ENCODE measurements at places on chromosomes 13 and 19.
A peak's percentile ranks its signal among the peaks of the same experiment; 100 is the strongest.

DNA sequence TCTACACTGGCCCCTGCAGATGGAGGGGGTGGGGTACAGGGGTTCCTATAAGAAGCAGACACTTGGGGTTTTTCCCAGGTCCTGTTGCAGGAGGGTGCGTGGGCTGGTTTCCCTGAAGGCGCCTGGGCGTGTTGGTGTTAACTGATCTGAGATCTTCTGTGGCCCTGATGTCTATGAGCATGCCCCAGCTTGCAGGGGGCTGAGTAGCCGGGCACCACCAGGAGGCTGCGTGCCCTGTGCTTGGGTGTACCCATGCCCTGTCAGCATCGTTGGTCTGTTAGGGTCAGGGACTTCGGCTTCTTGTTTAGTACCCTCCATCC, 45.3 kb downstream of the CAPN12 start:
- no peak for DNase-seq

DNA sequence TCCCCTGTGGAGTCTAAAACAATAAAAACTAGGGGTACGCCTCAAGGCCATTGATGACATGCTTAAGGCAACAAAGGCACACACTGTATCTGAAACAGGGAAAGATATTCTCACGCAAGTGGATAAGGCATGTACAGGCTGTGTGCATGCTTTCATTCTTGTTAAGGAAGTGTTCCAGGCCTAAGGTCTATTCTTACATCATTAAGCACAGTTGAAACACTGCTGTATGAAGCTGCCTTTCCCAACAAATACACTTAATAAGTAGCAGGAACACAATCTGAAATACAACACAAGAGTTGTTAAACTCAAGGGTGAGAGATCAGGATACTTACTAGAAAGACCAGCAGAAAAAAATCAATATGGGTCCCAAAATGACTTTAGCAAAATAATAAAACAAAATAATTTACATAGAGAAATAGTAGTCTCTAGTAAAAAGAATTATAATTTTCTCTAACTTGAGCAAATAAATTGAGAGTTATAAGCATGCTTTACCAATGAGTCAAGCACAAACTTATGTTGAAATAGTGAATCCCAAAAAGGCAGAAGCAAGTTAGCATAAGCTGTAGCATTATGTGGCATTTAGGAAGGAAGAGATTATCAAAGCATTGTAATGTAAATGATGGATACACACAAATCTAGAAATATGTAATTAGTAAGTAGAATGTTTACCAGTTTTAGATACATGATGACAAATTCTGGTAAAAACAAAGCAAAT, 796.9 kb downstream of the SLITRK1 start:
- no peak for DNase-seq

DNA sequence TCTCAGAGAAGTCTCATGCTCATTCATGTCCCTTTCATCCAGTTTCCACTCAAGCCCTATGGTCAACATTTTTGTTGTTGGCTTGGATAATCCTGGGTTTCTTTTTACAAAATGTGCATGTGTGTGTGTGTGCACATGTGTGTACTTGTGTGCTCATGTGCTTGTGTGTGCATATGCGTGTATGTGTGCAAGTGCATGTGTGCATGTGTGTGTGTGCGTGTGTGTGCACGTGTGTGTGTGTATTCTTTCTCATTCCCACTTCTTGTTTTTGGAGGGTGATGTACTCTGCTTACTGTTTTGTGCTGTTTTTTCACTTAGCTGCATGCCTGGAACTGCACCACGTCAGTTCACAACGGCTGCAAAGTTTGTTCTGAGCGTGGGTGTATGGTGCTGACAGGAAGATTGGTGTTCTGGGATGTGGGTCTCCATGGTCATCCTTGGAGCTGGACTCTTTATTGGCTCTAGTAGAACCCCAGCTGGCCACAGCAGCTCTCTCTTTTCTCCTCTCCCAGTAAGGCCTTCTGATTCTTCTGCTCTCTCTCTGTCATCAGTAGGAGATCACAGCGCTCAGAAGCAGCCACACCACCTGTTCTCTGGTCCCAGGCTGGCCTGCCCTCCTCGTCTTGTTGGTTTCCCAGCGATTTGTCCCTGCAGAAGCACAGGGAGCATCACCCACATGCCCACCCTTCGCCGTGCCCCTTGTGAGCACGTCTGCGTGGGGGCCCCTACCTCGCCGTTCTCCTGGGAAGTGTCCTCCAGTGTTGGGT, 60.8 kb downstream of the SOX1 start:
- DNase-seq: no peak

DNA sequence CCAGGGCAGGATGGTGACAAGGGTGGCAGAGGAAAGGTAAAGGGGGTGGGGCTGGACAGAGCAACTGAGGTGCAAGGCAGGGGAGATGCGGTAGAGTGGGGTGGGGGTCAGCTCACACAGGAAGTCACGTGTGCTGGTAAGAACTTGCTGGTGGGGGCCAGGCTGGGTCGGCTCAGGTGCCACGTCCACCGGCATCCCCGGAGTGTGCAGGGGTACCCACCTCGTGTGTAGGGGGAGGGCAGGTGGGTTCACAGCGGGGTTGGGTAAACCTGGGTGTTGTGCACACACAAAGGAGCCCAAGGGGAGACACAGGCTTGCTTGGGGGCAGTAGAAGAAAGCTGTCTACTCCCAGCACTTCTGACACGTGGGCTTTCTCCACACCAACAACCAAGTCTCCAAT, 2.9 kb downstream of the ZNF835 start:
- DNase-seq: no peak

- no peak for DNase-seq
Observed at GRCh38 chr13:68107667-68108066, 877.5 kb upstream of the PCDH9 start.

- no peak for DNase-seq
Observed at GRCh38 chr19:34573226-34573864, 91.8 kb downstream of the WTIP start.

GRCh38 chr19:29714371-29714952, 599 bp downstream of the C19orf12 start:
- DNase-seq: no peak

- DNase-seq: no peak
Observed at GRCh38 chr13:51501096-51501495, 48.3 kb upstream of the INTS6 start.

DNA sequence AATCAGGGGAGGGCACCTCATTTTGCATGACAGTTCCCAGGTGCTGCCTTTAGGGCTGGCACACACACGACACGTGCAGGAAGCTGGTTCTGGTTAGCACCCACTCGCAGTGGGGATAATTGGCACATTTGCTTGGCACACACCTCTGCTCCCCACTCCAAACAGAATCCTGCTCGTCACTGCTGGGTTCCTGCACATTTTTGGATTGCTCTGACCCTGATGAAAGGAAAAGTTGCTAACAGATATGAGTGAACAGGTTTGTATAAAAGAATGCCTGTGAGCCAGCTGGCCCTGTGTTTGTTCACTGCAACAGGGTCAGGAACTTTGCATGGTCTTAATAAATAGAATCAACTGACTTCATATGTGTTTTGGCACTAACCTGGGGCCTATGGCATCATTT, 1500.4 kb downstream of the EFNB2 start:
- peak; percentile 17 for DNase-seq

- DNase-seq: no peak
Observed at GRCh38 chr19:4556597-4557127, 2.8 kb downstream of the SEMA6B start.

GRCh38 chr13:74865656-74866055, 616.3 kb downstream of the TBC1D4 start:
- no peak for DNase-seq

DNA sequence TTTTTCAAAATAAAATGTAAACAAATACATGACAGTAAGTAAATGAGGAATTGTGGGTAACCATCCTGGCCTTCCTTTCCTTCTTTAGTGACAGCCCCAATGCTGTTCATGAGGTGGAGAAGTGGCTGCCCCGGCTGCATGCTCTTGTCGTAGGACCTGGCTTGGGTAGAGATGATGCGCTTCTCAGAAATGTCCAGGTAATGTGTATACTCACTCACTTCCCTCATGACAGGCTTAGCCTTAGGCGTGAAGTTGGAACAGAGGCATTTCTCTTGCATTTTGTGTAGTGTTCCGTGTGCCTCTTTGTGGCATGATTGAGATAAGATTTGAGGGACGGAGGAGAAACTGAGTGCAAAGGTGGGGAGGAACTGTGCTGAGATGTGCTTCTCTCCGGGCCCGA, 12.0 kb downstream of the NAXD start:
- DNase-seq: no peak

GRCh38 chr13:95533545-95534160, 18.9 kb upstream of the CLDN10 start:
- DNase-seq: no peak

GRCh38 chr19:13839130-13839937, 37.6 kb upstream of the NANOS3 start:
- DNase-seq: no peak

- no peak for DNase-seq
Observed at GRCh38 chr13:50144246-50145160, 129.3 kb downstream of the KCNRG start.

DNA sequence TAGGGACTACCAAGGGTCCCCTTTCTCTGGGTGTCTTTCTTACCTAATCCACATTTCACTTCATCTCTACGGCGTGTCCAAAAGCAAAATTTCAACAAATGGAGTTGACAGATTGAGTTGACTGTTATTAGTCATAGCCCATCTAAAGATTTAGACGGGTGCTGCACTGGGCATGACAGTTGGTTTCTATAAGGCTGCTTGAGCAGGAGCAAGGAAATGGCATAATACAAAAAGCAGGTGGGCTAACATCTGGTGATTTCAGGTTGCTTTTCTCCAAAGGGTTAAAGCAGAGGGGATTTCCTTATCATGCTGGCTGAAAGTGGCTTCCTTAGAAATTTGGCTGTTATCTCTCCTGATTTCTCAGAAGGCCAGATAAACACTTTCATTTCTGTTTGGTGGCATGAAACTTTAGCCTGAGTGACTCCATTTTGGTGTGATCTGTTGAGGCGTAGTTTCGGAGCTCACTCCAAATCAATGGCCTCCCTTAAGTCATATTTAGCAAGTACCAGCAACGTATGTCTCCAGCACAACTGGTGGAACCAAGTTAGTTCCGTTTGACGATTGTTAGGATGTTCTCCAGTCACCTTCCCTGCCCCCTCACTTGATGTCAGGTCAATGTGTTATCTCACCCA, 440.4 kb downstream of the FGF9 start:
- no peak for DNase-seq

- no peak for DNase-seq
Observed at GRCh38 chr19:16611121-16611520, 16.9 kb downstream of the MED26 start.

- DNase-seq: no peak
Observed at GRCh38 chr13:22031702-22032286, 360.9 kb downstream of the FGF9 start.

DNA sequence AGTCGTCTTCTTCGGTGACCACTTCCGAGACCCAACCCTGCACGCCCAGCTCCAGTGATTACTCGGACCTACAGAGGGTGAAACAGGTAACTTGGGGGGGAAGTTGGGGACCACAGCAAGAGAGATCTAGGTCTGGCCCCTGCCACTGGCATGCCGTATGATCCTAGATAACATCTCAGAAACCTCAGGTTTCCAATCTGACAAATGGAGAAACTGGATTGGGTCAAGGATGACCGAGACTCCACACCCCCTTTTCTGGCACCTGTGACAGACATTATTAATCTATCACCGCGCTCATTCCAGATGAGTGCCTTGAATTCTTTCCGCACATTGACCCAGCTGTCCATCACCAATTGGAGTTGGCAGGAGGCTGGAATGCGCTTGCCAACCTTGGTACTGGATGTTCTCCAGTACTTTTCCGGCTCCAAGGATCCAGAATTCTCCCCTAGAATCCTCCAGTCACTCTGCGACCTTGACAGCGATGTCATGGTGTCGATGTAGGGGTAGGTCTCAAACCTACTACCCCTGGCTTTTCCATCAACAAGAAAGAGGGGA, 17.4 kb downstream of the VASP start:
- no peak for DNase-seq

- DNase-seq: no peak
Observed at GRCh38 chr13:34721631-34722595, 220.2 kb upstream of the NBEA start.

DNA sequence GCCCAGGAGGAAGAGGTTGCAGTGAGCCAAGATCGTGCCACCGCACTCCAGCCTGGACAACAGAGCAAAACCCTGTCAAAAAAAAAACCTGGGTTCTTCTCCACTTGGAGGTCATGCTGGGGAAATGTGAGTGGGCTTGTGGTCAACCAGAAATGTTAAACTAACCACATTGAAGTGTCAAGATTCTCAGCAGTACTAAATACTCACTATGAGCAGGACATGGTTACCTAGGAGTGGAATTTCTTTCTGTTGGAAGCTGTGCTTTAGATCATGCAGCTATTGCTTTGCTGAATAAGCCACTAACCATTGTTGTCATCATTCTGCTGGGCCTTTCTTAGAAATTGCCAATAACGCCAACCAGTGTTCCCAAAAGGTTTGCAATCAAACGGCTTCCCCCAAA, 253.3 kb upstream of the TSHZ3 start:
- no peak for DNase-seq

GRCh38 chr19:23769691-23770468, 11.2 kb upstream of the ZNF681 start:
- no peak for DNase-seq

- DNase-seq: no peak
Observed at GRCh38 chr19:51006406-51006805, 5.0 kb upstream of the KLK8 start.

DNA sequence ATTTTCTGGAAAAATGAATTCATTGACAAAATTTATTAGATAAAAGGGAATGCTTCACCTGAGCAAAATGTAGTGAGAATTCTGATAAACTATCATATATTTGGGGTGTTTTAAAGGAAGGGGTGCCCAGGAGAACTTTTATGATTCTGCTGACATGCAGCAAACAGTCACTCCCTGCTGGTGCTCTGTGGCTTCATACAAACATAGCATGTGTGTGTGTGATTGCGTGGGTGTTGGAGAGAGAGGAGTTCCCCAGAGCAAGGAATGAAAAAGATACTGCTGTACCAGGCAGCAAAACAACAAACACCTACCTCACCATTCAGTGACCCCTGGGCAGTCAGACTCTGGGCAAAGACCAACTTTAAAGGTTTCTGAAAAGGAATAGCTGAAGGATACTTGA, 546.7 kb downstream of the RFC3 start:
- DNase-seq: no peak

GRCh38 chr13:35448465-35448864, 28.0 kb downstream of the MAB21L1 start:
- DNase-seq: no peak

DNA sequence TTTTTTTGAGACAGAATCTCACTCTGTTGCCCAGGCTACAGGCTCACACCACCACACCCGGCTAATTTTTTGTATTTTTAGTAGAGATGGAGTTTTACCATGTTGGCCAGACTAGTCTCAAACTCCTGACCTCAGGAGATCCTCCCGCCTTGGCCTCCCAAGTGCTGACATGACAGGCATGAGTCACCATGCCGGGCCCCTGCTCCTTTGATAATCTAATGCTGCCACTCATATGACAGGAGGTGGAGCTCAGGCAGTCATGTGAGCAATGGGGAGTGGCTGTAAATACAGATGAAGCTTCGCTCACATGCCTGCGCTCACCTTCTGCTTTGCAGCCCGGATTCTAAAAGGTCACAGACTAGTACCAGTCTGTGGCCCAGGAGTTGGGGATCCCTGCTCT, 25.1 kb downstream of the ARHGEF18 start:
- no peak for DNase-seq

Data from brain pericyte (primary cell).